ENCODE measurements at places on chromosomes 16 and 17.

DNA sequence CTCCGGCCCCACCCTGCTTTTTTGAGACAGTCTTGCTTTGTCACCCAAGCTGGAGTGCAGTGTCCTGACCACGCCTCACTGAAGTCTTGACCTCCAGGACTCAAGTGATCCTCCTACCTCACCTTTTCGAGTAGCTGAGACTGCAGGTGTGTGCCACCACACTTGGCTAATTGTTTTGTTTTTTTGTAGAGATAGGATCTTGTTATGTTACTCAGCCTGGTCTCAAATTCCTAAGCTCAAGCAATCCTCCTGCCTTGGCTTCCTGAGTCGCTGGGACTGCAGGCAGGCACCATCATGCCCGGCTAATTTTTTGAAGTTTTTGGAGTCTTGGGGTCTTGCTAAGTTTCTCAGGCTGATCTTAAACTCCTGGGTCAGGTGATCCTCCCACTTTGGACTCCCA, 206.7 kb downstream of the SHISA9 start:
- H3K36me3 ChIP-seq: no peaks in the 10 kb centered on the region
- no peaks in the 10 kb centered on the region for H3K27me3 ChIP-seq
- H3K4me1 ChIP-seq: no peaks in the 10 kb centered on the region
- H3K4me3 ChIP-seq: no peak overlapping the region
- no peak for DNase-seq

- no peak overlapping the region for H3K4me3 ChIP-seq
- no peaks in the 10 kb centered on the region for H3K36me3 ChIP-seq
- H3K27me3 ChIP-seq: no peaks in the 10 kb centered on the region
- no peak for DNase-seq
- H3K27ac ChIP-seq: no peak overlapping the region
Measured at GRCh38 chr17:54426296-54426886, 474.3 kb upstream of the TOM1L1 start.

GRCh38 chr17:77476931-77477805, 336.4 kb downstream of the SEC14L1 start:
- H3K27ac ChIP-seq: peak overlapping the region; percentile 45
- DNase-seq: no peak
- H3K4me1 ChIP-seq: peaks cover 58% of the 10 kb centered on the region
- H3K36me3 ChIP-seq: peaks cover 40% of the 10 kb centered on the region
- no peak overlapping the region for H3K4me3 ChIP-seq
- H3K27me3 ChIP-seq: no peaks in the 10 kb centered on the region

- H3K4me3 ChIP-seq: no peak overlapping the region
- H3K4me1 ChIP-seq: peaks cover 5% of the 10 kb centered on the region
- H3K27me3 ChIP-seq: no peaks in the 10 kb centered on the region
Measured at GRCh38 chr16:81707411-81708265, 71.5 kb upstream of the PLCG2 start.

DNA sequence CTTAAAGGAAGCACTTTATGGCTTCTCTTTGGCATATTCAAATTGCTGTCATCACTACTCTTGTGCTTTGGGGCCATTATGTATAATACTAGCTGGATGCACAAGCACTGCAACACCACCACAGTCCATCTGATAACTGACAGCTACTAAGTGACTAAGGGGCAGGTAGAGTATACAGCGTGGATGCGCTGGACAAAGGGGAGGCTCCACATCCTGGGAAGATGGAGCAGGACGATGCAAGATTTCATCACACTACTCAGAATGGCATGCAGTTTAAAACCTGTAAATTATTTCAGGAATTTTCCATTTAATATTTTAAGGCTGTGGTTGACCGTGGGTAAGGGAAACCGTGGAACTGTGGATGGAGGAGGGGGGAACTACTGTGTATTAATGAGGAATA, 25.0 kb downstream of the MPRIP start:
- H3K4me1 ChIP-seq: peaks cover 38% of the 10 kb centered on the region
- H3K27ac ChIP-seq: no peak overlapping the region
- no peak overlapping the region for H3K4me3 ChIP-seq
- H3K27me3 ChIP-seq: no peaks in the 10 kb centered on the region

GRCh38 chr17:34379868-34380267, 16.8 kb upstream of the CCL1 start:
- no peak for DNase-seq
- peaks cover 72% of the 10 kb centered on the region for H3K4me1 ChIP-seq
- H3K4me3 ChIP-seq: peak overlapping the region; percentile 46
- H3K36me3 ChIP-seq: no peaks in the 10 kb centered on the region

DNA sequence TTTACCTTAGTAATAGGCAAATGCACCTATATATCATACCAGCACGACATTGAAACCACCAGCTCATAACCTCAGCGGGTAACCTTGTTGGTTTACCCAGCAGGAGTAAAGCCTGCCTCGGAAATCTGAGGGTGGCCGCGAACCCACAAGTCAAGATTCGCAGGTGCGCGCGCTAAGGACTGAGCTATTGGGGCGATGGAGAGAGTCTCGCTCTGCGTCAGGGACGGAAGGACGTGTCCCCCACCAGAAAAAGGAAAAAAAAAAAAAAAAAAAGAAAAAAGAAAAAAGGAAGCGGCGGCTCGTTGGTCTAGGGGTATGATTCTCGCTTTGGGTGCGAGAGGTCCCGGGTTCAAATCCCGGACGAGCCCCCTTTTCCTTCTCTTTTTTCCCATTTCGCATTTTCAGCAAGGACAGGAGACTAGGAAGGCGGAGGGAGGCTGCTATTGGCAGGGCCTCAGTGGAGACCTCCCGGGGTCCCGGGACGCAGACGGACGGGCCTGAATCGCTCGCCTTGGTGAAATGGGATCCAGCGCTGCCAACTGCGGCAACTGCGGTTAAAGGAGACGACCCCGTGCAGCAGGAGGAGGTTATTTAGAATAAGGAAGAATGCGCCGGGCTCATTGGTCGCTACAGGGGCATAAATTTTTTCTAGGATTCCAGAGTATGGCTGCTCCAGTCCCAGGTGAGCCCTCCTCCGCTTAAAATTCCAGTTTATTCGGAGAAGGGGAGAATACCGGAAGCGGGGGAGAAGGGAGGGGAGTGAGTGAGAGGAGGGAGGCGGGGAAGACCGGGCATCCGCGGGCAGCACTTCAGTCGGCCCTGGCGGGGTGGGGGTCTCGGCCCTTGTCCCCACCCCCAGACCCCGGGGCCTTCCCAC, at the start of gene OR1F1:
OR1F1 (plus strand) TSS at position 407 of the 877 bp plus-strand sequence.
- H3K4me1 ChIP-seq: peaks cover 38% of the 10 kb centered on the region
- H3K36me3 ChIP-seq: peaks cover 8% of the 10 kb centered on the region
- peak within 1 kb of the TSS; percentile 70 for H3K4me3 ChIP-seq
- peaks cover 58% of the 10 kb centered on the region for H3K27me3 ChIP-seq
- H3K27ac ChIP-seq: peak within 1 kb of the TSS; percentile 79
- peak; percentile 87 for DNase-seq

DNA sequence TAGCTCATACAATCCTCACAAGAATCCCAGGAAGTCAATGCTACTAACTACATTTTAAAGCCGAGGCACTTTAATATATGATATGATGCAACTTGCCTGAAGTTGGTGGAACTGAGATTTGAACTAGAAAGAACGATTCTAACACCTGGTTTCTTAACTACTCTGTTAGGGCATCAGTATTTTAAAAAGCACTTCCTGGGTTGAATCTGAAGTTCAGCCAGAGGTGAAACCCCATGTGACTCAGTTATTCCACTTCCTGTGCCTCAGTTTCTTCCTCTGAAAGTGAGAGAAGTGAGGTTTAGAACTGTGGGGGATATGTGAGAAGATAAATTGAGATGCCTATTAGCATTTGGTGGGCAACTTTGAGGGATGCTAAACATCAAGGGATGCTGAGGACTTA, 129.4 kb upstream of the ANKFN1 start:
- peak overlapping the region; percentile 10 for H3K27ac ChIP-seq
- H3K36me3 ChIP-seq: no peaks in the 10 kb centered on the region
- H3K4me1 ChIP-seq: peaks cover 26% of the 10 kb centered on the region

- H3K4me3 ChIP-seq: peak overlapping the region; percentile 69
- peaks cover 7% of the 10 kb centered on the region for H3K36me3 ChIP-seq
- peak overlapping the region; percentile 86 for H3K27ac ChIP-seq
- H3K4me1 ChIP-seq: peaks cover 61% of the 10 kb centered on the region
- peak; percentile 75 for DNase-seq
Measured at GRCh38 chr17:75338335-75338734, 49.1 kb upstream of the SLC25A19 start.

GRCh38 chr17:78709119-78709681, 72.9 kb downstream of the CYTH1 start:
- peak overlapping the region; percentile 93 for H3K27ac ChIP-seq
- peaks cover 35% of the 10 kb centered on the region for H3K36me3 ChIP-seq
- peak overlapping the region; percentile 78 for H3K4me3 ChIP-seq
- H3K27me3 ChIP-seq: no peaks in the 10 kb centered on the region

DNA sequence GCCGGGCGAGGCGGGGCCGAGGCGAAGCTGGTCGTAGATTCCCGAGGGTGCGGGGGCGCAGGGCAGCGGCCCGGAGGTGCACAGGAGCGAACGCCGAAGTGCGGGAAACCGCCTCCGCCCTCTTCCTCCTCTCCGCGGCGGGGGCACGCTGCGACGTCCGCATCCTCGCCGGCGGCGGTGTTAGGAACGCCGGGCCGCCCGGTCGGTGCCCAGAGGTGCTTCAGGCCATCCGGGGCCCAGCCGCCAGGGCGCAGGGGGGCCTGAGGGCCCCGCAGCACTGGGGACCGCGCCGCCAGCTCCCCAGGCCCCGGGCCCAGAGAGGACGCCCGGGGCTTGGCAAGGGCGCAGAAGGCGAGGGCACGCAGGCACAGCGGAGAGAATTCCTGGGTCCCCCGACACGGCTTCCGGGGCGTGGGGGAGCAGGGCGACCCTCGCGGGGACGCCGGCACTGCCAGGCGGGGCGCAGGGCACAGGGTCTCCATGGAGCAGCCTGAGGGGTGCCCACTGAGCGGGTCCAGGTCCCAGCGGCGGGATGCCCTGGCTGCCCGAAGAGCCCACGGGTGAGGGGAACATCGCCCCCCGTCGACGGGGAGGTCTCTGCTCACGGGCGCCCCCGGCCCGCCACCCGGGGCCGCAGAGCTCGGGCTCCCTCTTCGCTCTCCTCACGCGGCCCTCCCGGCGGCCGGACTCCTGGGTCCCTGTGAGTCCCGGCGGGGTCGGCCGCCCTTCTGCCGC, 576 bp downstream of the EPOP start:
- peak; percentile 83 for DNase-seq
- peaks cover 31% of the 10 kb centered on the region for H3K27me3 ChIP-seq
- H3K4me3 ChIP-seq: peak overlapping the region; percentile 65
- H3K27ac ChIP-seq: peak overlapping the region; percentile 25

GRCh38 chr17:19753661-19754463, 5.8 kb upstream of the ALDH3A1 start:
- H3K4me3 ChIP-seq: no peak overlapping the region
- peaks cover 3% of the 10 kb centered on the region for H3K4me1 ChIP-seq
- no peak overlapping the region for H3K27ac ChIP-seq
- H3K27me3 ChIP-seq: peaks cover 2% of the 10 kb centered on the region

DNA sequence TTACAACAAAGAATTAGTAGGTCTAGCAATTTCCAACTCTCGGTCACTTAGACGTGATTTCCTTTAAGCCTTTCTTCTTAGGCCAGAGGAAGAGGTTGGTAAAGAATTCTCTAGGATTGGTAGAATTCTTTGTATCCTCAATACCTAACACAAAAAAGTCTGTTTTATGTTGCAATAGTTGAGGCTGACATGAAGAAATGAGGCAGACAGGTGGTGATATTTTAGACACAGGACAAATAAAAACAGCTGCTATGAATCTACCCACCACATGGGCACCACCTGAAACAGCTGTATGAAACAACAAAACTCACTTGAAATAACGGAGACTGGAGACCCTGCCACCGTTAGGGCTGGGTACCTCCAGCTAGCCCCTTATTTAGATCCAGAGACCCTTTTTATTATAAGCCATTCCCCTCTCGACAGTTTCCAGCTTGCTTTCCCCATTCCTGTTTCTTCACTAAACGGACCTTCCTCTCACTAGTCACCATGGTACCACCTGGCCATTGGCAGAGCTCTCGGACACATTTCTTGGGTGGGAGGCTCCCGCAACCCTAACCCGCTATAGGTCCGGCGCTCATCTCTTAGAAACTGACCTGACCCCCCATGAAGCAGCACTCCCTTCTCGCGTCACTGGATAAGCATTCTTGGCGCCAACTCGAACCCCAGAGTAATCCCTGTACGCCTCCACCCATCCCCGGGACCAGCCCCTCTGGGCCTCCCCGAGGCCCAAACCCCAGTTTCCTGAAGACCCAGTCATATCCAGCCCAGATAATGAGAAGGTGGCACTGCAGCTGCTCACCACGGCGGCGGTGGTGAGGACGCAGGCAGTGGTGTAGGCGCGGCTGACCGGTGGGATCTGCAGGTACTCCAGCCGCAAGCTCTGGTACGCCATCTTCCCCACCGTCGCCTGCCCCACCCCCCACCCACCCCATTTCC, at the start of gene DERL2:
DERL2 (minus strand) TSS at position 909 of the 936 bp plus-strand sequence; CDS start at position 892, 17 bp downstream.
- H3K27me3 ChIP-seq: no peaks in the 10 kb centered on the region
- no peak for DNase-seq
- peak within 1 kb of the TSS; percentile 99 for H3K27ac ChIP-seq

- peaks cover 22% of the 10 kb centered on the region for H3K4me1 ChIP-seq
- no peak overlapping the region for H3K27ac ChIP-seq
- H3K36me3 ChIP-seq: peaks cover 7% of the 10 kb centered on the region
- peak; percentile 60 for DNase-seq
Measured at GRCh38 chr17:83053021-83053681, 26.3 kb upstream of the METRNL start.

DNA sequence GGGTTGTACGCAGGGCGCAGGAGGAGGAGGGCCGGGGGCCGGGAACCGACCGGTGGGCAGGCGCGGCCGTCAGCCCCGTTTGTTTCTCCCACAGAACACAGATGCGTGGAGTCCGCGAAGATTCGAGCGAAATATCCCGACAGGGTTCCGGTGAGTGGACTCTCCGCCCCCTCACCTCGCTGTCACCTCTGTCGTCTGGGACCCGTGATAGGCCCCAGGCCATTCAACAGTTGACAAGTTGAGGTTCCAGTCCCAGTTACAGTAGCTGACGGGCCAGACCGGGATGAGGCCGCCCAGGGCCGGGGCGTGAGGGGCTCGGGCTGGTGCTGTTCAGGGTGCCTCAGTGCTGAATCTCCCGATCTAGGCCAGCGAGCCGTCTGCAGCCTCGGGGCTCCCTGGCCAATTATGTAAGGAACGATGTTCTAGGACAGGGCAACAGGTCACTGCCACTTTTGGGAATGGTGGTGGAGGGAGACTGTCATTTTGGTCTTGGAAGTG, 628 bp downstream of the GABARAPL2 start:
- peaks cover 14% of the 10 kb centered on the region for H3K27me3 ChIP-seq
- peak; percentile 80 for DNase-seq

DNA sequence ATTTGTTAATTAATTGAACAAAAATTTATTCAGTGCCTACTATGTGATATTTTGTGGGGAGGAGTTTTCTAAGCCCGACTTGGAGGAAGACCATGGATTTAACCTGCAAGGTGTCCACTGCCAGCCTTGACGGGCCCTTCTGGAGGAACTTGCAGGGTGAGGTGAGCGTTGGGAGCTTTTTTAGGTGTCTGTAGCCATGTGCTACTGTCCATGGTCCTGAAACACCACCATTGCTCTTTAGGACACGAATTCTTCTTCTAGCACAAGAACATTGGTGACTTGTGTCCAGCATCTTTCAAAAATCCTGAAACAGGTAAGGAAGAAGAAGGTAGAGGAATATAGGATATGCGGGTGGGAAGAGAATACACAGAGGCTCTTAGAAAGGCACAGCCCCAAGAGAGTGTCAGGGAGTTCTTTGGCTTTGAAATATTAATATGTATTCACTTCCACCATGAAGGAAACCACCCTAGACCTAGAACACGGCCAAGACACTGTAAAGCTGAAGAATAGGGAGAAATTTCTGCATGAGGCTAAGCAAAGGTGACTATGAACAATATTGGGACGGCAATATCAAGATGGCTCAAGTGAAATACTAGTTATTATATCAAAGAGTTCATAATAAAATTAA, 27.9 kb upstream of the OR4D1 start:
- no peak overlapping the region for H3K4me3 ChIP-seq
- DNase-seq: peak; percentile 87
- no peak overlapping the region for H3K27ac ChIP-seq
- H3K4me1 ChIP-seq: no peaks in the 10 kb centered on the region
- no peaks in the 10 kb centered on the region for H3K36me3 ChIP-seq
- H3K27me3 ChIP-seq: peaks cover 12% of the 10 kb centered on the region

All from activated CD4-positive, alpha-beta T cell treated with anti-CD3 and anti-CD28 coated beads, Interleukin-2, amount 10 ng/mL, durations not matched to agents 24 days and 14 days (primary cell).